ENCODE measurements at places on chromosomes 12 and 14.

GRCh38 chr12:103884316-103884715 lies 43.3 kb upstream of the NT5DC3 start:
- DNase-seq, result peak; percentile 75

DNA sequence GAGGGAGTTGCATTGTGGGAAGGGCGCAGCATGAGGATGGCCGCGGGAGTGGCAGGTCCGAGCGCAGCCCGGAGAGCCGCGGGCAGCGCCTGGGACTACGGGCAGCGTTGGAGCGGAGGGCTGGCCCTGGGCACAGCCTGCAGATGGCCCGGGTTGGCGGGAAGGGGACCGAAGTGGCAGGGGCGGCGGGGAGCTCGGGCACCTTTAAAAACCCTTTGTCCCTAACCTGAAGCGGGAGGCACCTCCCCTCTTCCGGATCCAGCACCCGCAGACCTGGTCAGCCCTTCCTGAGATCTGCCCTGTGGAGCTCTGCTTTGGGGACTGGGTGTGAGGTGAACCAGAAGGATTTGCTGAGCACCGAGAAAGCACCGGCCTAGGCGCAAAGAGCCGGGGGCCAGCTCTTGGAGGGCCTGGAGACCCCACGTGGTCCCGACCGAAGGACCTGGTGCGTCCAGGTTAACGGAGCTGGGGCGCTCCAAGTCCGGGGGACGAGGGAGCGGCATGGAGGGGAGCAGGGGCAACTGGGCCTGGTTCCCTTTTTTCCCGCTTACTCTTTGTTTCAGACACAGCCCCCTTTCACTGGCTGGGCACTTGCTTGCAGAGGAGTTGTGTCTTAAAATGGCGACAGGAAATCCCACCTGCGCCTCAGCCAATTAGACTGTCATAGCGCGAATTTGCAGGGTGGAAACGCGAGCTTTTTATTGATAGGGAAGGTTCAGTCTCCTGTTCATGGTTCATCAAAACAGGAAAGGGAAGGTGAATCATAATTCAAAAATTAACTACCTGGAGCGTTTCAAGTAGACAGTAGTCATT lies 792 bp upstream of the SLC38A1 start:
- no peak for DNase-seq

DNA sequence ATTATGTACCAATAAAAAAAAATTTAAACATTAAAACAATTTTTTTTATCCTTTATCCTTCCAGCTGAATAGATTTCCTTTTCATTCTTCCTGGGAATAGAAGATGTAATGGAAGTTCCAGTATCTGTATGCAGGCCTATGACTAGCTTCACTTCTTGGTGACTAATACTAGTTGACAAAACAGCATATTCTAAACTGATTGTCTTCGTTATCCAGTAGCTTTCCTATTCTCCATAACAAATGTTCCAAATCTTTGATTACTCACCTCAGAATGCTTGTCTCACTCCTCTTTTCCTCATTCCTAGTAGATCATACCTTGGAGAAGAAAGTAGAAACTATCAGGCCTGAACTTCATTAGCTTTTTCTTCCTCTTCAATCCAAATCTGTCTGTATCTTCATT lies 70.7 kb downstream of the PLEKHA5 start:
- no peak for DNase-seq

DNA sequence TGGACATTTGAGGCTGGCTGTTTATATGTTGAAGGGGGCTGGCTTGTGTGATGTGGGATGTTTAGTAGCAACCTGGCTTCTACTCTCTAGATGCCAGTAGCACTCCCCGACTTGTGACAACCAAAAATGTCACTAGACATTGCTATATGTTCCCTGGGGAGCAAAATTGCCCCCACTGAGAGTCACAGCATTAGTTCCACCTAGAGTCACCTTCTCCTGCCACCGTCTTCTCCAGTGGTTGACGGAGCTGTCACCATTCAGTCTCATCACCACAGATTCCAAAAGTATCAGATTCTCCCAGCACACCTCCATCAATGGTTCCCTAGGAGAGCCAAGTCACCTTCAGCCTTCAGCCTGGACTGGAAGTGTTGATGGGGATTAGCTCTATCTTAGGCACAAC lies 7.8 kb upstream of the KRT76 start:
- no peak for DNase-seq

GRCh38 chr14:23670481-23670880 lies 34.3 kb downstream of the DHRS2 start:
- no peak for DNase-seq

DNA sequence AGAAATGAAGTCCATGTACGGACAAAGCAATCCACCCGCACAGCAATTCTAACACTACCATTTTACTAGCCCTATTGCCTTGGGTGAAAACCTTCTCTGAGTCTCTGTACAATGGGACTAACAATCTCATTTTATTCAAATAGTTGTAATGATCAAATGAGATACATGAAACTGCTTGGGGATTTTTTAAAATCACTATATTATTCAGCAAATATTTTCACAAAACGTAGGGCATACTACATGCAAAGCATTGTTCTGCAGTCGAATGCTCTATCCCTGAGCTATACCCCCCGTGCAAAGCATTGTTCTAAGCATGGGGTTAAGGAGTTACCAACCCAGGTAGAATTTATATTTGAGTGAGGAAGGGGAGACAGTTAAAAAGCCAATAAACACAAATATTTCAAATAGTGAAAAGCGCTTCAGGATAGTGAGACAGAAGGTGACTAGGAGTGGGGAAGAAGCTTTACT lies 554 bp upstream of the ATF7 start:
- DNase-seq, result no peak

DNA sequence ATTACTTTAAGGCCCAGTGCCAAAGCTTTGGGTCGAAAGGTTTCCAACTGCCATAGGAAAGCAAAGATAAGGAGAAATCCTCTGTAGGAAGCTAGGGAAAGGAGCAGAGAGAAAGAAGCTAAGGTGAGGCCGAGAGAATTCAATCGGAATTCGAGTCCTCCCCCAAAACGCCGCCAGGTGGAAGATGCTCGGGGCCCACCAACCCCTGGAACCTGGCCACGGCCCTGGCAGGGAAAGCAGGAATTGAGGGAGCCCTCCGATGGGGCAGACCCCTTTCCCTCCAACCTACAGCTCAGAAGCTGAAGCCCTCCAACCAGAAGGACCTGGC lies 498 bp downstream of the GMFB start:
- peak; percentile 33 for DNase-seq

DNA sequence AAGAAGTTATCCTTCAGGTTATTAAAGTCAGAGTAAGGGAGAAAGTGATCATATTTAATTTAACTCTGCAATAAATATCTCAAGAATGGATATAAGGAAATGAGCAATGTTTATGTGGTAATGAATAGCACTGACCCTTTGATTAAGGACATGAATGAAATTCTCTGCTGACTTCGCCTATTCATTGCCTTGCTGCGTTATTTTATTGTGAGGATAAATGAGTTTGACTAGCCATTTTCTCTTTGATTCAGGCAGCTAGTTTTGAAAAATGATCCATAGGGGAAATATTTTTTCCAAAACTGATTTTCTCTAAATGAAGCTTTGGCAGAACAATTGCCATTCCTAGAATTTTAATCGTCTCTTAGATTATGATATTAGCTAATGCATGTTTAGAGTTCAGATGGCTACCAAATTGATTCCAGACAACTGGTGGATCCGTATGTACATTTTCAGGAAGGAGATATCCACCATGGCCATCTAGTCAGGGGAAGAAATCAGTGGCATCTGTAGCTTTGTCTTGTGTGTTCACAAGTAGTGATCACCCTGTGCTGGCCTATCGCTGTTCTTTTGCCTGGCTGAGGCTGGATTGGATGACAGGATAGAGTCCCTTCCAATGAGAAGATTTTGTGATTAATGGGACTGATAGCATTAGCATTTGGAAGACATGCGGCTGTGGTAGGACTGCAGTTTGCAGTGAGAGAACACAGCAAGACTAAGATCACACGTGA lies 302.3 kb upstream of the RGS6 start:
- DNase-seq, result no peak

DNA sequence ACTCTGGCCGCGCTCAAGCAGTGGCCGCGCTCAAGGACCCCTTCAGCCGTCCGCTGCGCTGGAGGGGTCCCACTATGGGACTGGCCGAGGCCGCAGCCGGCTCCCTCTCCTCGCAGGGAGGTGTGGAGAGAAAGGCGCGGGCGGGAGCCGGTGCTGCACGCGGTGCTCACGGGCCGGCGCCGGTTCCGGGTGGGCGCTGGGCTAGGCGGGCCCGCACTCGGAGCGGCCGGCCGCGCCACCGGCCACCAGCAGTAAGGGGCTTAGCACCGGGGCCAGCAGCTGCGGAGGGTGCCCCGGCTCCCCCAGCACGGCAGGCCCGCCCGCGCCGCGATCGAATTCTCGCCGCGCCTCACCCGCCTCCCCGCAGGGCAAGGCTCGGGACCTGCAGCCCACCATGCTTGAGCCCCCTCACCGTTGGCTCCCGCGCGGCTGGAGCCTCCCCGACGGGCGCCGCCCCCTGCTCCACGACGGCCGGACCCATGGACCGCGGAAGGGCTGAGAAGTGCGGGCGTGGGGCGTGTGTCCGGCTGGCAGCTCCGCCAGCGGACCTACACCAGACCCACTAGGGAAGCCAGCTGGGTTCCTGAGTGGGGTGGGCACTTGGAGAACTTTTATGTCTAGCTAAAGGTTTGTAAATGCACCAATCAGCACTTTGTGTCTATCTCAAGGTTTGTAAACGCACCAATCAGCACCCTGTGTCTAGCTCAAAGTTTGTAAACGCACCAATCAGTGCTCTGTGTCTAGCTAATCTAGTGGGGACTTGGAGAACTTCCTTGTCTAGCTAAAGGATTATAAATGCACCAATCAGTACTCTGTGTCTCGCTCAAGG lies 49.5 kb downstream of the KLHL28 start:
- no peak for DNase-seq

GRCh38 chr12:33180918-33181317 lies 258.7 kb downstream of the SYT10 start:
- DNase-seq, result peak; percentile 56

GRCh38 chr12:74849801-74850200 lies 312.2 kb downstream of the ATXN7L3B start:
- DNase-seq, result peak; percentile 8

GRCh38 chr12:26767116-26767515 lies 65.9 kb downstream of the ITPR2 start:
- DNase-seq, result no peak

- no peak for DNase-seq
These were observed 16.2 kb downstream of the CCDC62 start for GRCh38 chr12:122790393-122791075.

GRCh38 chr14:50233166-50233950 lies 2.0 kb upstream of the SOS2 start:
- DNase-seq, result no peak

- no peak for DNase-seq
These were observed 41.7 kb upstream of the OR5AU1 start for GRCh38 chr14:21197418-21198205.

DNA sequence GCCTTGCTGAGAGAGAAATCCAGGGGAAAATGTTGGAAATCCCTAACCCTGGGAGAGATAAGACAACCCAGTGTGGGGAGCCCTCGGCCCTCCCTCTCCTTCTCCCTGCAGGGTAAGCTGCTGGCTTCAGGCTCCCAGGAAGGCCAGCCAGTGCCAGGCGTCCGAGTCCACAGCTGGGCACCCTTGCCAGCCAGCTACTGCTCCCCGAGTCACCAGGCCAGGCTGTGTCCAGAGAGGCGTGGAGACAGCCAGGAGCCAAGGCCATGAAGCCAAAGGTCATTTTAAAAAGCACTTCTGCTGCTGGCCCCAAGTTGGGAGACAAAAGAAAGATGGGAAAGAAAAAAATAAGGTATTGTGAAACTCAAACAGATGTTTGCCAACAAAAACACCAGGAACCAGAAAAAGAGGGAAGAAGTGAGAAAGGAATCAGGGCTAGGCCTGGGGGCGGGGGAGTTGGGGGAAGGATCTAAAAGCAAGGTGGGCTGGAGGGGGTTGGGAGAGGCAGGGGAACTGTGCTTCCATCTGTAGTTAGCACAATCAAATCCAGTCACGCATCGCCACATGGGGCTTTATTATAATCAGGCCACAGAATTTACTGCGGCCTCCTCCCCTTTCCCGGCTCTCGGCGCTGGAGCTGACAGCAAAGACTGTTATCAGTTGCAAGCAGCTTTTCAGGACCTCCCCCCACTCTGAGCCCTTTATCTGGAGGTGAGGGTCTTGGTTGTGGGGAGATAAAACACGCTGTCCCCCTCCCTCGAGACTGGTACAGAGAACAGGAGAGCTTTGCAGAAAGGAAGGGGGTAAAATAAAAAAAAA lies 33.5 kb downstream of the RBM19 start:
- peak; percentile 98 for DNase-seq

DNA sequence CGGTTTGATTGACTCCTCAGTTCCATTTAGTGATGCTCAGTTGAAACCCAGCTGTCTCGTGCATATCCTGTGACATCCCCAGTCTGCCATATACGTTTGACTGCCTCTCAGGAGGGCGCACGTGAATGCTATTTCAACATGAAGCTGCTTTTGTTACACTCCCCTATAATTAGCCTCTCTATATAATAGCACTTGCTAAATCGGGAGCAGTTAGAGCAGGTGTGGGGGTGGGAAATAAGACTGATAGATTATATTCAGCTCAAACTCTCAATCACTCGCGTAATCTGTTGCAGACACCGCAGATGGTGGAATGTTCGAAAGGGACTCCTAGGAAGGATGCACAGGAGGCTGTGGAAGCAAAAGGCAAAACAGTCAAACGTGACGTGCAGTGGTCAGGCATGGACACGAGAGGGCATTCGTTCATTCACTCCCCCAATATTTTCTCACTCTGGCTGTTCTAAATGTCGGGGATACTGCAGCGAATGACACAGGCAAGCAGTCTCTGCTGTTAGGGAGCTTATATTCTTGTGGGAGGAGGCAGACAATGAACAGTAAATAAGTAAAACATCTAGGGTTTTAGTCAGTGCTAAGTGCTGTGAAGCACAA lies 29.8 kb downstream of the KCNA1 start:
- DNase-seq, result no peak

- DNase-seq, result no peak
These were observed 184.7 kb downstream of the SRGAP1 start for GRCh38 chr12:64029013-64029857.

DNA sequence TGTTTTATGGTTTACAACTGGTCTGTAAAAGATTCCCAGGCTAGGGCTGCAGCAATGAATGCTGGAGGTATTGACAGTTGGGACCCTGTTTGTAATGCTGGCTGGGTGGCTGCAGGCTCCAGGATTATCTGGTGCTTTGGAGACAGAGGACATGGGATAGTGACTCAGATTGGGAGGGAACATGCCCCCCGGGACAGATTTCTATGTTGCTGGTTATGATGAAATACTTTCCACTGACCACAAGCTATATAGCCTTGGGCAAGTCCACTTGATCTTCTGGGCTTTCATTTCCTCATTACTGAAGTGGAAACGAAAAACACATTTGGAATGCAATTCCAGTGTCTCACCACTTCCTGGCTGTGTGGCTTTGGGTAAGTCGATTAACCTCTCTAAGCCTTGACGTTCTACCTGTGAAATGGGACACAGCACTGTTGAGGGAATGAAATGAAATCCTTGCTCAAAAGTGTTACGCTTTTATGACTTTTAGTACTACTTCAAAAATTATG lies 6.3 kb upstream of the TPCN1 start:
- peak; percentile 92 for DNase-seq

- peak; percentile 47 for DNase-seq
These were observed 237.9 kb downstream of the PAWR start for GRCh38 chr12:79452906-79453305.

GRCh38 chr12:19946550-19946949 lies 421.8 kb upstream of the PDE3A start:
- DNase-seq, result peak; percentile 87

Measured in OCI-M1 (cell line).